Effector memory CD4-positive, alpha-beta T cell (primary cell): ENCODE measurements at places on chromosomes 7 and 10.

DNA sequence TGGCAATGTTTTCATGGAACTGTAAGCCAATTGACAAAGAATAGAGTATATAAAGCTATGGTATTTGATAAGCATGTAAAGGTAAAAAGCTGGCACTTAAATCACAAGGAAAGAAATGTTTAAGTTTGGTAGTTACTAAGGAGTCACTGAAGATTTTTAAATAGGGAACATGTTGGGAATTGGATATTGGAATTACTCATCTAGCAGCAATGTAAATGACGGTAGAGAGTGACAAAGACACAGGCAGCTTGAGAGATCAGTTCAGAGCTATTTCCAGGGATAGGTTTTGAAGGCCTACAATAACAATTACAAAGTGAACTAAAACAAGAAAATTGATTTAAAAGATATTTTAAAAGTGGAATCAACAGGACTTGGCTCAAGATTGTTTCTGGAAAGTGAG lies 36.8 kb downstream of the SP8 start:
- no peak for DNase-seq

DNA sequence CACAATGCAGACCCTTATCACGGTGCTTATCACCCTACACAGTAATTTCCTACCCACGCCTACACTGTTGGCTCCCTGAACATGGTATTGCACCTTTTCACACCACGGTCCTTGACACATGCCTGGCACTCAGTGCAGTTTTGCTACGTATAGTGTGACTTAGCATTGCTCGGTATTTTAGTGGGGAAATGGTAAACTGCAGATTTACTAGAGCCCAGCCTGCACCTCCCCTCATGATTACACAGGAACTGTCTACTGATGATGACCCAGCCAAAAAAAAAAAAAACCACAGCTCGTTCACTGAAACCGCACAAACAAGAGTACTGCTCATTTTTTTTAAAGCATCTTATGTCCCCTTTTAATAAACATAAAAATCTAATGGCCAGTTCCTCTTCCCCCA lies 124.2 kb upstream of the ZNF746 start:
- DNase-seq, result no peak

- DNase-seq, result no peak
Measured at GRCh38 chr10:20327954-20328353, 511.7 kb downstream of the PLXDC2 start.

GRCh38 chr10:125694883-125695282 lies 11.9 kb upstream of the TEX36 start:
- no peak for DNase-seq

DNA sequence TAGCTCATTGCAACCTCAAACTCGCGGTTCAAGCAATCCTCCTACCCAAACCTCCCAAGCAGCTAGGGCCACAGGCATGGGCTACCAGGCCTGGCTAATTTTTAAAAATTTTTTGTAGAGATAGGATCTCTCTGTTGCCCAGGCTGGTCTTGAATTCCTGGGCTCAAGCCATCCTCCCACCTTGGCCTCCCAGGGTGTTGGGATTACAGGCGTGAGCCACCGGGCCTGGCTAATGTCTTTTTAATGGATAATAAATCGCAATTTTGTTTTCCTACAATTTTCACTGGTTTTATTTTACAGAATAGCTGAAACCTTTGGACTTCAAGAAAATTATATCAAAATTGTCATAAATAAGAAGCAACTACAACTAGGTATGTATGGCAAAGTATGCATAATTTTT lies 10.9 kb downstream of the NUB1 start:
- DNase-seq, result no peak

DNA sequence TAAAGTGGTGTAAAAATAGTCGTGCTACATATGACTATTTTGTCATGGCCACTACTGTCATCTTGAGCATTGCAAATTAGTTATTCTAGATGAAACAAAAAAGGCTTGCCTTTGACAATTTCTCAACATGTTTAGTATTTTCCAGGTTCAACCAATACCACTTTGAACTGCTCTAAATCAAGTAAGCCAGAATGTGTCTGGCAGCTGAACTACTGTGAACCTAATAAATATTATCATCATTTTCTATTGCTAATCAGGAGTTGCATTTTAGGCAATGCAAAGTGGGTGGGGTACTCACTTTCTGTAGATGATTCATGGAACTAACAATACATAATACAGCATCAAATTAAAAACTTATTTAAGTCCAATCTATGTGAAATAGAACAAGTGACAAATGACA lies 877.2 kb downstream of the CNTNAP2 start:
- DNase-seq, result no peak

- no peak for DNase-seq
Measured at GRCh38 chr10:86538547-86538946, 17.0 kb upstream of the WAPL start.

DNA sequence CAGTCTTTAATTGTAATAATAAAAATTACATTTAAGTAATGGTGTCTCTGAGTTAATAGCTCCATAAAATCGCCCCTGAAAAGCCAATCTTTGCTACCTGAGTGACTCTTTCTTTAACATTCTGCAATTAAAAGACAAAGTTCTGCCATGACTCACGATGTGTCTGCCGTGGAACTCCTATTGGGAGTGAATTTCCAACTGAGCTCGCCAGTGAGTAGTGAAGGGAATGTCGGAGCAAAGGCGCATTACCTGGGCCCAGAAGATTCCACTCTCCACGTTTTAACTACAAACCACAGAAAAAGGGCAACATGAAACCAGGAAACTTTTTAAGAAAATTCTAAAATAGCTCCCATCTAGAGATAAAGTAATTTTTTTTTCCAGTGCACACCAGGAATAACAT lies 36.9 kb upstream of the RNF32 start:
- DNase-seq, result no peak

DNA sequence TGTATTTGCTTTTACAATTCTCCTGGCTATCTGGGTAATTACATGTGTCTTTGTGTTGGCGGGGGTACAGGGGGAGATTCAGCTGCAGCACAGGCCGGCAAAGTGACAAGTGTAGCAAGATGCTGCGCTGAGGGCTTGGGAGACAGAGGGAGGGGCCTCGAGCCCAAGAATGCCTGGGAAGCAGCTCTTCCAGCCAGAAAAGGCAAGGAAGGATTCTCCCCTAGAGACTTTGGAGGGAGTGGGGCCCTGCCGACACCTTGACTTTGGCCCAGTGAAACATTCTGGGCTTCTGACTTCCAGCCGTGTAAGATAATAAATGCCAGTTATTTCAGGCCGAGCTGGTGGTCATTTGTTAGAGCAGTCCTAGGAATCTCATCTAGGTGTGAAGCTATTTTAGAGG lies 7.2 kb upstream of the REPIN1 start:
- DNase-seq, result no peak

- DNase-seq, result no peak
Measured at GRCh38 chr10:61732629-61733278, 70.0 kb downstream of the CABCOCO1 start.

- DNase-seq, result no peak
Measured at GRCh38 chr7:15407910-15408309, 153.9 kb downstream of the AGMO start.

- DNase-seq, result no peak
Measured at GRCh38 chr7:31939076-31939475, 131.1 kb downstream of the PDE1C start.

- DNase-seq, result no peak
Measured at GRCh38 chr10:63383141-63383540, 82.6 kb downstream of the JMJD1C start.

- DNase-seq, result no peak
Measured at GRCh38 chr7:112573302-112574039, 92.7 kb downstream of the LSMEM1 start.

GRCh38 chr7:142668495-142668894 lies 80.8 kb upstream of the PRSS1 start:
- DNase-seq, result no peak

DNA sequence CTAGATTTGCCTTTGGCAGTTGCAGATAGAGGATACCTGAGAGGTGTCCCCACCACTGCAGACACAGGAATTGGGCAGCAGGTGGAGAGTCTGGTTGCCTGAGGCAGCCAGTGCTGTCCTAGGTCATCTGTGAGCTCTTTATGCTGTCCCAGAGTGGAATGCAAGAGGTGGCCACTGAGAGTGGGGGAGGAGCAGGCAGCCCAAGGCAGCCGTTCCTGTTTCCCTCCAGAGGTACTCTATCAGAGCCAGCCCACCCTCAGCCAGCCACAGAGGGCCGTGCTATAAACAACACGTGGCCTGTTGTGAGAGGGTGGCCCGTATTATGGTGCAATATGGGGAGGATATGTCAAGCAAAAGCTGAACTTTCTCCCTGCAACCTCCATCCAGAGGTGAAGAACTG lies 8.5 kb downstream of the LRRC18 start:
- no peak for DNase-seq

- DNase-seq, result no peak
Measured at GRCh38 chr7:119996634-119997033, 276.3 kb upstream of the KCND2 start.

- DNase-seq, result peak; percentile 78
Measured at GRCh38 chr10:130136226-130137089, at the start of gene GLRX3. Gene GLRX3 (plus strand): TSS chr10:130136391. CDS start chr10:130136421, 30 bp downstream.

- DNase-seq, result no peak
Measured at GRCh38 chr10:87675396-87676376, 16.0 kb downstream of the PAPSS2 start.

GRCh38 chr10:624605-625332 lies 64.7 kb downstream of the DIP2C start:
- DNase-seq, result no peak

DNA sequence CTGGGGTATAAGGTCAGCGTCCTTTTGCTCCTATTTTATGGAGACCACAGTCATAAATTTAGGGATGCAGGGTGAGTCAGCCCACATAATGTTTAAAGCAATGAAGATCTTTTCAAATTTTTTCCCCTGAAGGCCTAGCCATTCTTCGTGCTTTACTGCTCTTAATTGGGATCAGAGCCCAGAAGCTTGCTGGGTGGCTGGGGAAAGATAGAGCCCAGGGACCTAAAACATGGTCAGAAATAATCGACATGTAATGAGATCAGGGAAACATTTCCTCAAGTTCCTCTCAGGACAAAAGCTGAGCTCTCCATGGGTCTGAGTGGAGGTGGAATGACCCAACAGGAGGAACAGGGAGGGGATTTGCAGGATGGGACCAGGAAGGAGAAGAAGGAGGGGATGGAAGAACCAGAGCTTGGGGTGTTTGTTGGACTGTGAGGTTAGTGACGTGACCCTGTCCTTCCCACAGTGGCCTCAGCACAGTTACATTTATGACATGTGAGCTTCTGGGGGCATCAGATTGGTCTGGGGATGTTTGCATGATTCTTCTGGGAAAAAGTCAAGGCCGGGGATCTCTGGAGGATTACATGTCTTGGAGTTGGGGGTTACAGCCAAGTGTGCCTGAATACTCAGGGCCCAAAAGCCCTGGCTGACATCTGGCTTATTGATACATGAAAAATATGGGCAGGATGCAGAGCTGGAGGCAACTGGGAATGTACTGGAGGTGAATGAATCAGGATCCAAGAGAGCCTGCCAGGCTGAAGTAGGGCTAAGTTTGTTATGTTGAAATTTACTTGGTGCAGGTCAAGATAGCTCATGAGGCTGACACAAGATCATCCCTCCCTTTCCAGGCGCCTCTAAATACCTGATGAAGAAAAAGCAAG lies 477.9 kb downstream of the RPS24 start:
- no peak for DNase-seq

DNA sequence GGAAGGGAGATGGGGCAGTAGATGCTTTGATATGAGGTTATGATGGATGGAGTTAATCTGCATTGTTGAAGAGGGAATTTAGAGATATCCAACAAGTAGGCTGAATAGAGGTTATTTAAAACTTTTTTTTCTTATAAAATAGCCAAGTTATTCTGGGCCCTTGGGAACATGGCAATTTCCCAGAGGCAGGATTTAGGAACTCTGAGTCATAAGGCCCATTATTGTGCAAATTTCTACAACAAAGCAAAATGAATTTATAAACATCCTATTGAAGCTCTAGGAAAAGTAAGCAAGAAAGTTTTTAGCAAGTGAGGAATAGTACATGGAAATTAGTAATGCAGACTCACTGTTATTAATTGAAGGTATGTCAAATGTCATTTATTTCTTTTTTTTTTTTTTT lies 160.9 kb upstream of the NPY start:
- no peak for DNase-seq

DNA sequence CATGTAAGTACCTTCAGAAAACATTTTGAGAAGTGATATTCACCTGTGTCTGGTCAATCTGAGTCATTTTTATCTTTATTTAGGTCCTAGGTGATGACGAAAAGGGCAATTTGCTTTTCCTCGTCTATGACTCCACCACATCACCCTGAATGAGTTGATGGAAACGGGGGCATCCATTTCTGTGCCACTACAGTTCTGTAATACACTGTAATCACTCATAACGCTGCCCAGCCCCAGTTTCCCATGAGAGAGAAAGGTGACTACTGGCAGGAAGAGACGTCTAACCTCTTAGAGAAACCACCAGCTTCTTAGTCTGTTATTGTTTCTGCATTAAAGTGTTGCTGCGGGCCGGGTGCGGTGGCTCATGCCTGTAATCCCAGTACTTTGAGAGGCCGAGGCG lies 205.3 kb upstream of the MKLN1 start:
- no peak for DNase-seq

GRCh38 chr7:16913643-16914042 lies 31.9 kb upstream of the AGR3 start:
- no peak for DNase-seq

- DNase-seq, result no peak
Measured at GRCh38 chr10:22481687-22482539, 136.6 kb downstream of the SPAG6 start.

- no peak for DNase-seq
Measured at GRCh38 chr7:109456116-109456515, 886.4 kb downstream of the DNAJB9 start.

DNA sequence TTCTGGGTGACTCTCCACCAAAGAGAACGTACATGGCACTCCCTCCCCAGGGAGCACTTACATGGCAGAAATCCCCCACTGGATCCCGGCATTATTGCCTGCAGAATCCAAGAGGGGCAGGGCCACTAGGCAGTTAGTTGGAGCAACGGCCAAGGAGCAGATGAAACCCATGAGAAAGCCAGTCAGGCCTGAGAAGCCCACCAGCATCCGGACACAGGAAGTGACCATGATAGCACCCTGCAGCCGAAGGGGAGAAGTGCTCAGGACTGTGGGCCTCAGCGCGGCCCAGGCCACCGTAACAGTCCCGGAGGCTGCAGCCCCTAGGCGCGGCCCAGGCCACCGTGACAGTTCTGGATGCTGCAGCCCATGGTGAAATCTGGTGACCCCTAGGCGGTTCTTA lies 43.5 kb downstream of the STRA8 start:
- DNase-seq, result no peak

GRCh38 chr10:95532536-95532935 lies 28.6 kb downstream of the SORBS1 start:
- DNase-seq, result no peak

- DNase-seq, result peak; percentile 51
Measured at GRCh38 chr10:72248468-72249151, 25.1 kb upstream of the DDIT4 start.

- DNase-seq, result no peak
Measured at GRCh38 chr10:50919010-50919409, 33.6 kb upstream of the A1CF start.

GRCh38 chr10:8778713-8779112 lies 724.2 kb downstream of the GATA3 start:
- no peak for DNase-seq

DNA sequence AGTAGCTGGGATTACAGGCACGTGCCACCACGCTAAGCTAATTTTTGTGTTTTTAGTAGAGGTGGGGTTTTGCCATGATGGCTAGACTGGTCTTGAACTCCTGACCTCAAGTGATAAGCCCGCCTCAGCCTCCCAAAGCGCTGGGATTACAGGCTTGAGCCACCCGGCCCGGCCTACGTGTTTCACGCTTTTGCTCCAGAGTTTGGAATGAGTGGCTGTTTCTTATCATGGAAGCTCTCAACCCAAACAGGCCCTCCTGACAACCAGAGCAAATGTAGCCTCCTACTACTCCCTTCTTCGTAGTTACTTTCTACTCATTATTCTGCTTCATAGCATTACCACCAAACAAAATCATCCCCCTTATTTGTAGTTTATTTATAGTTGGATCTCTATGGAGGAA lies 26.8 kb upstream of the CASD1 start:
- DNase-seq, result no peak
